EH (cell line): ENCODE measurements at places on chromosomes 16 and 17.
A peak's percentile ranks its signal among the peaks of the same experiment; 100 is the strongest.

DNA sequence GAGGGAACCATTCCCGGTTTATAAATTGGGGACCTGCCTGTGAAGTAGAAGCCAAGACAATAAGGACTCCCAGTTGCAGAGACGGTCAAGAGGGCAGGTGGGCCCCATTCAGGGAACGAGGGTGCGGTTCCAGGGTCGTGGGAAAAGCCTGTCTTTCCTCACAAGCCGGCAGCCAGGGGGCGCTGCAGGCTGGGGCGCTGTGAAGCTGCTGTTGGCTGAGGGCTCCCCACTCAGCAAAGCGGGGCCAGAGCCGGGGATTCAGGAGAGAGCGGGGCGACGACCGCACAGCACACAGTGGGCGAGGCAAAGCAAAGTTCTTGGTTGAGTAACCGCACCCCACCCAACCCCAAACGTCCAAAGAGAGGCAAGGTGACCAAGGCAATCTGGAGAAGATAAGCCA lies 24.9 kb downstream of the CDRT15 start:
- DNase-seq = no peak

GRCh38 chr16:57802341-57803133 lies at the start of gene KIFC3:
TSS of gene KIFC3 (minus strand) at chr16:57802491. CDS start at chr16:57798243, 4,248 bp downstream.
- peak; percentile 85 for DNase-seq

DNA sequence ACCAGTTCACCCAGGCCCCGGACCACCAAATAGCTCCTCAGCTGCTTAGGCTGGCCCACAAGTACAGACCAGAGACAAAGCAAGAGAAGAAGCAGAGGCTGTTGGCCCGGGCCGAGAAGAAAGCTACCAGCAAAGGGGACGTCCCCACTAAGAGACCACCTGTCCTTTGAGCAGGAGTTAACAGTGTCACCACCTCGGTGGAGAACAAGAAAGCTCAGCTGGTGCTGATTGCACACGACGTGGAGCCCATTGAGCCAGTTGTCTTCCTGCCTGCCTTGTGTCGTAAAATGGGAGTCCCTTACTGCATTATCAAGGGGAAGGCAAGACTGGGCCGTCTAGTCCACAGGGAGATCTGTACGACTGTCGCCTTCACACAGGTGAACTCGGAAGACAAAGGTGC lies 15.4 kb downstream of the FOXF1 start:
- no peak for DNase-seq

DNA sequence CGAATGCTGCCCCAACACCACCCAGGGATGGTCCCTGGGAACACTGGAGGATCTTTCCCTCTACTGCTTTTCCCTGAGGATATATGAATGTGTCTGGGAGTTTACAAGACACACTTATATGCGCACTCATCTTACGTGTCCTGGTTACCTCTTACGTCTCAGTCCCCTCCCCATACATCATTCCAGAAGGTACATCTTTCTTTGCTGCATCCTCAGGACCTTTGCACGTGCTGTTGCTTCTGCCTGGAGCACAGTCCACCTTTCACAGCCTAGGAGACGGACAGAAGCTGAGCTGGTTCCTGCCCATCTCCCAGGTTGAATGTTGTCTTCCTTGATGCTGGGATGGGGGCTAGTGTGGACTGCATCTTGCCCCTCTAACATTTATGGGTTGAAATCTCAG lies 153.0 kb upstream of the FOXF1 start:
- DNase-seq = no peak

GRCh38 chr17:12431188-12431587 lies 234.5 kb upstream of the MYOCD start:
- DNase-seq = no peak

DNA sequence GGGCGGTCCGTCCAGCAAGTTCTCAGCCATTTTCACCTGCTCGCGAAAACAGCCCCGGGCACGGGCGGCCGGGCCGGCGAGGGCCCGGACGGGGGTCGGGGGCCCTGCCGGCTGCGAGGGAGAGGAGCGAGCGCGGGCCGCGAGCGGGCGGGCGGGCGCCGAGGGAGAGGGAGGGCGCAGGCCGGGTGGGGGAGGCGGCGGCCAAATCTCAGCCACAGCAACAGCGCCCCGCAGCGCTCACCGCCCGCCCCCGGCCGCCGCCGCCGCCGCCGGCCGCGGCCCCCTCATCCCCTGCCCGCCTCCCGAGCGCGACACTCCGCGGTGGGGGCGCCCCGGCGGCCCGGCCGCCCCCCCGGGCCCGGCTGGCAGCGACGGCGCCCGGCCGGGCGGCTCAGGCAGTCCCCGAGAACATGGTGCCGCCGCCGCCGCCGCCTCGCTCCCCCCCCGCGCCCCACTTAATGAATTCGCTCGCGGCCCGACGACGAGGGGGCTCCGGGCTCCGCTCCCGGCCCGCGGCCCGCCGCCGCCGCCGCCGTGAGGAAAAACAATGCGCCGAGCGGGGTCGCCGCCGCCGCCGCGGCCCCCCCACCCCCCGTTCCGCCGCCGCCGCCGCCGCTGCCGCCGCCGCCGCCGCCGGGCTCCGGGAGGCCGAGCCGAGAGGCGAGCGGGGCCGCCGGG lies 487 bp downstream of the CREBBP start:
- peak; percentile 75 for DNase-seq

- DNase-seq = peak; percentile 77
Observed at GRCh38 chr17:1999557-2000251, 25.4 kb downstream of the RTN4RL1 start.

DNA sequence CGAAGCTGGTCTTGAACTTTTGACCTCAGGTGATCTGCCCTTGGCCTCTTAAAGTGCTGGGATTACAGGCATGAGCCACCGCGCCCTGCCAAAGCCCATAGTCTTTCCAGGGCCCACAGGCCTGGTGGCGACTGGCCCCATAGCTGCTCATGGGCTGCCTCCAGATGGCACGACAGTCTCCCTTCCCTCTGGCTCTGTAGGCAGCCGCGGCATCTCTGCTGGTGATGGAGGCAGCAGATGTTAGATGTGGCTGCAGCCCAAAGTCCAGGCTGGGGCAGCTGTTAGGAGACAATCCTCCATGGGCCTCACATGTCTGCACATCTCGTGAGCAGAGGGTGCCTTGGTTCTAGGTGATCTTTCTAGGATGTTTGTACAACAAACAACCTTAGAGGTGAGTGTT lies 69.7 kb upstream of the DNAJA2 start:
- DNase-seq = no peak

GRCh38 chr16:61791464-61791863 lies 244.8 kb downstream of the CDH8 start:
- peak; percentile 30 for DNase-seq

- no peak for DNase-seq
Observed at GRCh38 chr17:13055131-13055530, 37.3 kb upstream of the ELAC2 start.
